ENCODE measurements at places on chromosomes 16 and 17. TPM values are rescaled to one million over a fixed set of nuclear protein-coding genes. Genes with fewer than 3 reads are reported as not detected.

DNA sequence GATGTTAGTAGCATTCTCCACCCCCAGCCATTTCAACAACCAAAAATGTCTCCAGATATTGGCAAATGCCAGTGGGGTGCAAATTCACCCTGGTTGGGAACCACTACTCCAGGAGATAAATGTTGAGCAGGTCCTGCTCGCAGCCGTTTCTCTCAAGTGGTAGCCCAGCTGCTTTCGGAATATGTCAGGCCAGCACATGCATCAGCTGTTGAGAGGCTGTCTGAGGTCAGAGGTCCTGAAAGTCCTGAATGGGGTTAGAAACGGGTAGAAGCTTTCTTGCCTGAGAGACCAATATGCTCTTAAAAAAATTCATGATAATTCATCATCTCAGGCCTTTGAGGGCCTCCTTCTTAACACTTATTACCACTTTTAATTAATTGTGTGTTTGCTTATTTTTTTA, 31.0 kb downstream of the TEKT5 start:
- DNase-seq = no peak
- H3K27me3 ChIP-seq = no peaks in the 10 kb centered on the region
- no peaks in the 10 kb centered on the region for H3K4me1 ChIP-seq
- no peaks in the 10 kb centered on the region for H3K36me3 ChIP-seq

Gene SMPD3
- total RNA-seq = 1.7 TPM

Gene TMEM256
- total RNA-seq = 102 TPM

GRCh38 chr16:83907631-83908250, 8.8 kb downstream of the MLYCD start:
- H3K4me1 ChIP-seq = peaks cover 1% of the 10 kb centered on the region
- no peak overlapping the region for H3K27ac ChIP-seq
- H3K36me3 ChIP-seq = peaks cover 23% of the 10 kb centered on the region
- no peak for DNase-seq

DNA sequence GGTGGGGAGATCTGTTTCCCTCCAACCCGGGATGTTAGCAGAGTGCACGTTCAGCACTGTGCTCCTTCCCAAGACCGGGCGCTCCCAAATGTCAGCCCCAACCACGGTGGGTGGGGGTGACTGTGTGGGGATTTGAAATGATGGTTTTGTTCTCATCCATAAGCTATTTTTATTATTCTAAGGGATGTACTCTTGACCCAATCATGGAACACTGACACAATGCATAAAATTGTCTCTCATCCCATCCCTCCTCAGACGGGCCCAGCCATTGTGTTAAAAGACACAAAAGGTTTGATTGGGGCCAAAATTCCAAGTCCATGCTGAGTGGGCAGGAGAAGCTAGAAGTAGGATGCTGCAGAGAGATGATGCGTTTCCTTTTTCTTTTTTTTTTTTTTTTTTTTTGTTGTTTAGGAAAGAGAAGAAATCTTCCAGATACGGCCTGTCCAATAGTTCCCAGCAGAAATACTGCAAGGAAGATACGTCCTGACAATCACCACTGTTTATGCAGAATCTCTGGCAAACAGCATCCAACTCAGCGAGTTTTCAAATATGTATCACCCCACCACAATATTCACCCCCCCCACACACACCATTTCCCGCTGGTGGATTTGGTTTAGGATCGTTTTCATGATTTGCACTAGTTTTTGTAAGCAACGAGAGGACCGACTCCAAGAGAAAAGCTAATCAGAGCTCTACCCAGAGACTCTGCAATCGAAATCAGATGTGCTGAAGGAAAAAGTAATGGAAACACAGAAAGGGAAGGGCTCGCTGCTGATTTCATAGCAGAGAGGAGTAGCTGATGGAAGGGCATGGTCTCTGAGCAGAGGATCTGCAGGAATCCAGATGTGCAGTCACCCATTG, 163.5 kb upstream of the DYNLRB2 start:
- H3K27me3 ChIP-seq = peaks cover 9% of the 10 kb centered on the region
- H3K27ac ChIP-seq = no peak overlapping the region
- peaks cover 1% of the 10 kb centered on the region for H3K36me3 ChIP-seq
- no peak overlapping the region for H3K4me3 ChIP-seq
- H3K4me1 ChIP-seq = no peaks in the 10 kb centered on the region

Gene ZNF18
- 5.9 TPM for total RNA-seq

DNA sequence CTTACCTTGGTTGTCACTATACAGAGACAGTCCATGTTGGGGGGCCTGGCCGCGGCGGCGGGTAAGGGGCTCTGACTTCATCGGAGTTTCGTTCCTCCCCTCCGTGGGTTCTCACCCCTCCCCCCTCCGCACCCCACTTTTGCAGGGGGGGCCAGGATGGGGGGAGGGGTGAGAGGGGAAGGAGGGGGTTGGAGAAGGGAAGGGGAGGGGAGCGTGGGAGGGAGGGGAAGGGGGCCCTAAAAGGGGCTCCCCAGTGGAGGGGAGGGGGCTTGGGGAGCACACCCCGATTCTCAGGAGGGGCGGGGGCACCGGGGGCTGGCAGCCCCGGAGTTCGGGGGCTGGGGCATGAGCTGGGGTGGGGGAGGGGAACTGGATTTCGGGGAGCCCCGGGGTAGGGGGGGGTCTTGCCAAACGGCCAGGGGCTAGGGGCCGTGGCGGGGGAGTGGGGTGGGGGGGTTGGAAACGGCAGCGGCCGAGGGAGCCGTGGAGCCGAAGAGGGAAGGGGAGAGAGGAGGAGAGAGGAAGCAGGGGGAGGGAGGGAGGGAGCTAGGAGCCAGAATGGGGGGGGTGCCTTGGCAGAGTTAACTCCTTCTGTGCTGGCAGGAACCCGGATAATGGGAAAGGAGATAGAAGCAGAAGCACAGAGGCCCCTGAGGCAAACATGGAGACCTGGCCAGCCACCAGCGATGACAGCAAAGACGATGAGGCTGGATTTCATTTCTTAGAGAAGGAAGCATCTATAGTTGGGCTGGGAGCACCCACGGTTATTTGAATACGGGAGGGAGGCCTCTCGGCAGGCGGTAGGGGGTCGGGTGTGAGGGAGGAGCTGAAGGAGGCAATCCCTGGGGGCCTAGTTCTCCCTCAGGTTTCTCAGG, 2.3 kb downstream of the DLG4 start:
- H3K27me3 ChIP-seq = no peaks in the 10 kb centered on the region
- H3K4me1 ChIP-seq = peaks cover 41% of the 10 kb centered on the region
- H3K4me3 ChIP-seq = peak overlapping the region; percentile 69
- no peaks in the 10 kb centered on the region for H3K36me3 ChIP-seq

- peaks cover 8% of the 10 kb centered on the region for H3K27me3 ChIP-seq
- no peak overlapping the region for H3K4me3 ChIP-seq
- no peaks in the 10 kb centered on the region for H3K36me3 ChIP-seq
- peaks cover 6% of the 10 kb centered on the region for H3K4me1 ChIP-seq
Observed at GRCh38 chr16:10016752-10017151, 165.5 kb downstream of the GRIN2A start.
